ENCODE measurements at places on chromosomes 7 and 10.

DNA sequence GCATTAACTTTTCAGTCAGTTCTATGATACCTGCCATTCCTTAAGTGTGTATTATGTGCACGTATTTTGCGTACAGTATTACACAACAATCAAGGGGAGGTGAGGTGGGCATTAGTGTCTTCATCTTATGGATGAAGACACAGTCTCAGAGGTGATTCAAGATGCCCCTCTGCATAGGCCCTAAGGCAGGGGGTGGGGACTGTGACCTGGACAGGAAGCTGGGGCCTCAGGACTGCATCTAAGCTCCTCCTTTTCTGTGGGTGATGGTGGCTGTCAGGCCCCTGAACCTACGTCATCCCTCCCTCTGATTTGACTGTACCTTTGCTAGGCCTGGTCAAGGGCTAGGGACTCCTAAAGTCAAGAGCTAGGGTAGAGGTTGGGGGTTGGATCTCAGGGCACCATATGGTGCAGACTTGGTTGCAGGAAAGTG lies 38.9 kb downstream of the HK1 start:
- DNase-seq, result peak; percentile 44

GRCh38 chr7:7385421-7385820 lies 150.3 kb downstream of the COL28A1 start:
- DNase-seq, result no peak

GRCh38 chr10:63247771-63248170 lies 114.6 kb downstream of the NRBF2 start:
- DNase-seq, result no peak

DNA sequence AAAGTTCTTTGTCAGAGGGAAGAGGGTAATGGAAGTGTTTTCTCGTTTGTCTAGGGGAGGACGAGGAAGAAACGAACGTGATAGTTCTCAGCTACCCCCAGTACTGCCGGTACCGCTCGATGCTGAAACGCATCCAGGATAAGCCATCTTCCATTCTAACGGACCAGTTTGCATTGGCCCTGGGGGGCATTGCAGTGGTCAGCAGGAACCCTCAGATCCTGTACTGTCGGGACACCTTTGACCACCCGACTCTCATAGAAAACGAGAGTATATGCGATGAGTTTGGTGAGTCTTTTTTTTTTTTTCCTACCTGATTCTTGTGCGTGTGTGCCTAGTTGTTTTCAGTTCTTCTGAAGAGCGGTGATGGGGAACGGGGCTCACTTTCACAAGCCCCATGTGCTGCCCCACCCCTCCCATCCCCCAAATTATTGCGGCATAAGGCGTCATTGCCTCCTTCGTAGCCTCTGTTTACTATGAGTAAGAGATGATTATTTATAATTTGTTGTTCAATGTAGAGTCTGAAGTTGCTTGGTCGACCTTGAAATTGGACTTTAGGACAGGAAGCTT lies 98.6 kb downstream of the ARID5B start:
- DNase-seq, result no peak

DNA sequence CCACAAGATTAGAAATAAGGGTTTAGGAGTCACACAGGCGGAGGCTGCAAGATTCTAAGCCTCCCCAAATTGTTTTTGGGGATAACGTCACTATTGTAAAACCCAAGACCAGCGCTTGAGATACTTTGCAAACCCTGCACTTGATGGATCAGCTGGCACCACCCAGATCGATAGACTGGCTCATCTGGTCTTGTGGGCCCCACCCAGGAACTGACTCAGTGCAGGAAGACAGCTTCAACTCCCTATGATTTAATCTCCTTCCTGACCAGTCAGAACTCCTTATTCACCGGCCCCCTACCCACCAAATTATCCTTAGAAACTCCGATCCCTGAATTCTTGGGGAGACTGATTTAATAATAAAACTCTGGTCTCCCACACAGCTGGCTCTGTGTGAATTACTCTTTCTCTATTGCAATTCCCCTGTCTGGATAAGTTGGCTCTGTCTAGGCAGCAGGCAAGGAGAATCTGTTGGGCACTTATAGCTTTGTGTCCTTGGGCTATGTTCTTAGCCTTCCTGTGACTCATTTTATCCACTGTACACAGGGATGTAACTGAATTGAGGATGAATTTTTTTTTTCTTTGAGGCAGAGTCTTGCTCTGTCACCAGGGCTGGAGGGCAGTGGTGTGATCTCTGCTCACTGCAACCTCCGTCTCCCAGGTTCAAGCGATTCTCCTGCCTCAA lies 64.4 kb upstream of the CARD11 start:
- DNase-seq, result no peak

- DNase-seq, result no peak
Measured at GRCh38 chr10:96740579-96741281, 20.4 kb upstream of the PIK3AP1 start.

DNA sequence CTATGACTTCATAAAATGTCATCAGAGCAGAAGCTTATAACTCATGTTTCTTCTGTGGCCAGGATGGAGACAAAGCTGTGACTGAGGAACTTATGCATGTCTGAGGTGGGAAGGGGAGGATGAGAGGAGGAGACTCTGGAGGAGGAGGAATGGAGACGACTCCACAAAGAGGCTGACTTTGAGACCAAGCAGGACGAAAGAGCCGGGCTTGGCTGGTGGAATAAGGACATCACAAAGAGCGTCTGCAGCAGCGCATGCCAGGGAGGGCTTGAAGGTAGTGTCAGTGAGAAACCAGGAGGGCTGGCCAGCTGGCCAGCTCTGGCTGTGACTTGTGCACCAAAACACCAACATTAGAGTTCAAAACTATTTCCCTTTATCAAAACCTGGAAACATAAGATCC lies 6.1 kb upstream of the GDF2 start:
- DNase-seq, result no peak

- DNase-seq, result no peak
Measured at GRCh38 chr7:7922684-7923385, 45.8 kb upstream of the GLCCI1 start.

- peak; percentile 23 for DNase-seq
Measured at GRCh38 chr10:3902054-3902808, 117.2 kb upstream of the KLF6 start.

DNA sequence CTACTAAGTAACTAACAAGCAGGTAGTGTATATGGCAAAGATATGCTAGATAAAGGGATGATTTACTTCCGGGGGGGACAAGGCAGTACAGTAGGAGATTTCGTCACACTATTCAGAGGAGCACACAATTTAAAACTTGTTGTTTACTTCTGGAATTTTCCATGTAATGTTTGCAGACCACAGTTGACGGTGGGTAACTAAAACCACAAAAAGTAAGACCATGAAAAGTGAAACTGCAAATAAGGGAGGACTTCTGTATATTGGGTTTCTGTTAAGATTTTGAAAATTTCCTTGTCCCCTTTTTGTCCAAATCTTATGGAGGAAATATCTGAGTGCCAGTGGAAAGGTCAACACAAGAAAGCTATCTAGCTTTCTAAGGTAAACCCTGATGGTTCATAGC lies 170.0 kb downstream of the ELAPOR2 start:
- DNase-seq, result no peak

DNA sequence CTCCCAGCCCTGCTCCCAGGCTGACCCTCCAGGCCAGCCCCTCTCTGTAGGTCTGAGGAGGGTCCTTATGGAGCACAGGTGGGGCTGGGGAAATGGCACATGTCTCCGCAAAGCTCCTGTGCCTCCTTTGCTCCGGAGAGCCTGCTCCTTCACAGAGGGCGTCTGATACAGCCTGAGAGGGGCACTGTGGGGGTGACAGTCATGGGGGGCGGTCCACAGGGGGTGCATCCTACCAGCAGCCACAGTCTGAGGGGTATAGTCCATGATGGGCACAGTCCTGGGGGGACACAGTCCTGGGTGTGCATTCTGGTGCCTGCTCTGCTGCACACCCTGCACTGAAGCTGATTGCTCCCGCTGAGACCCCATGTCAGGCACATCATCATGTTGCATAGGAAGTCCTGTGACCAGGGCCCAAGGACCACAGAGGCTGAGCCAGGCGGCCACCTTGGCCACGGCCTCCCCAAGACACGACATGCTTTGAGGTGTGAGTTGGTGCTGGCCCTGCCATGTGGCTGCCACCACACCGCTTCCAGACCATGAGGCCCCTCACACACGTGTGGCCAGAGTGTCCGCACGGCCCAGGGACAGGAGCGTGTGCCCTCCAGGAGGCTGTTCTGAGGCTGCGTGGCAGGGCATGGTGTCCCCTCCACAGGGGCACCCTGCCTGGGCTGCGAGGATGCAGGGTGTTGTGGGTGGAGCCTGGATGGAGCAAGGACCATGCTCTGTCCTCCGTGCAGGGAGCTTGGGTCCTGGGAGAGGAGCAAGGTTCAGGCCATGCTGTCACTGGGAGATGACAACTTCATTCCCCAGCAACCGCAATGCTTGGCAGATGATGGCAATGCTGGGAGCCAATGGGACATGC lies 59.2 kb downstream of the PWWP2B start:
- no peak for DNase-seq

DNA sequence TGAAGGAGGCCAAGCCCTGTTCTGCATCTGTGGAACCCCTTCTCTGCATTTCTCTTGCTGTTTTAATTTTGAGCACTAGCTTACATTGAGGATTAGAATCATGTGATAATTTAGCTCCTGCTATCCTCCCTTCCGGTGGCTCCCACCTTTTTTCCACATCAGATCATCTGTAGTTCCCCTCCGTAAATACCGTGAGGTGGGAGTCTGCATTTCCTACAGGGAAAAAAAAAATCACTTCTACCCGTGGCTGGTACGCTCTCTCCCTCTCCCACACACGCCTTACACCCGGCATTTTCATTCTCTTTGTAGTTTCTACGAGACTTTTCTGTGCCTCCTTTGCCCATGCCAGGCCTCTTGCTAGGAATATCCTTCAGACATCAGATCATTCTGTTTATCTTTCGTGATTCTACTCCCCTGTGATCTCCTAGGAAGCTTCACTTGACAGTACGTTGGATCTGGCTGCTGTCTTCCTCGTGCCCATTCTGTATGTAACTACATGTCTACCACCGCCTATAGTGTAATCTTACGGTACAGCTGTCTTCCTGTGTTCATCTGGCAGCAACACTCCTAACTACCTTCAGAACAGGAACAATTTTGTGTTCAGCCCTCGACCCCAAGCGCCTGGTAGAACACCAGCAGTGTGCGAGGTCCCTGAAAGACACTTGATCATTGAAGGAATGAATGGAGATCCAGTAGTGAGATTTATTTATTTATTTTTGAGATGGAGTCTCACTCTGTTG lies 41.7 kb upstream of the OCM start:
- no peak for DNase-seq

DNA sequence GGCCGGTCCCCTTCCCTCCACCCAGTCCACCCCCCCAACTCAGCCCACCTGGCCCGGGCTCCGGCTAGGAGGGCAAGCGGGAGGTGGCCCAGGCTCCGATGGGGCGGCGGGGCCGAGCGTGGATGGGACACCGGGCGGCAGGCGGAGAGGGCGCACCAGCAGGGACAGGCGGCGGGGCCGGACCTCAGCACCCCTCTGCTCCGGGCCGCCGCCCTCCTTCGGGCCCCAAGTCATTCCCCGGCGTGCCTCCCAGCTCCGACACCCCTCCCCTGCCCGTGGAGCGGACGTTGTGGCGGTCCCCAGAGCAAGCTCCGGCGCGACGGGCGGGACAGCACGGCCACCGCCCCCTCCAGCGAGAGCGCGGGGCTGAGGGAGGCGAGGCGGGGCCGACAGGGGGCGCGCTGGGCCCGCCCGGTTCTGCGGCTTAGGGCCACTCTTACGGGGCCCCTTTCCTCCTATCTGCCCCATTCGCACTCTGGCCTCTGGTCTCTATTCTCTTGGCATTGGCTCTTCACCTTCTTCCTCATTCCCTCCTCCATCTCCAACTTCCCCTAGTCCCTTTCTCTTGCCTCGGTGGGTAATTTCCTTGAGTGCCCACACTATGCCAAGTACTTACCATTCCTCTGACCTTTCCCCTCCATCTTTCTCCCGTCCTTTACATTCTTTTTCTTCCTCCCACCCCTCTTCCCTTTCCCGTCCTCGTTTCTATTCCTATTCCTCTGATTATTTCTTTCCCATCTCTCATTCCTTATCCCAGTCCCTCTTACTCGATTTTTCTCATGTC lies 701 bp upstream of the GBX1 start:
- peak; percentile 74 for DNase-seq

DNA sequence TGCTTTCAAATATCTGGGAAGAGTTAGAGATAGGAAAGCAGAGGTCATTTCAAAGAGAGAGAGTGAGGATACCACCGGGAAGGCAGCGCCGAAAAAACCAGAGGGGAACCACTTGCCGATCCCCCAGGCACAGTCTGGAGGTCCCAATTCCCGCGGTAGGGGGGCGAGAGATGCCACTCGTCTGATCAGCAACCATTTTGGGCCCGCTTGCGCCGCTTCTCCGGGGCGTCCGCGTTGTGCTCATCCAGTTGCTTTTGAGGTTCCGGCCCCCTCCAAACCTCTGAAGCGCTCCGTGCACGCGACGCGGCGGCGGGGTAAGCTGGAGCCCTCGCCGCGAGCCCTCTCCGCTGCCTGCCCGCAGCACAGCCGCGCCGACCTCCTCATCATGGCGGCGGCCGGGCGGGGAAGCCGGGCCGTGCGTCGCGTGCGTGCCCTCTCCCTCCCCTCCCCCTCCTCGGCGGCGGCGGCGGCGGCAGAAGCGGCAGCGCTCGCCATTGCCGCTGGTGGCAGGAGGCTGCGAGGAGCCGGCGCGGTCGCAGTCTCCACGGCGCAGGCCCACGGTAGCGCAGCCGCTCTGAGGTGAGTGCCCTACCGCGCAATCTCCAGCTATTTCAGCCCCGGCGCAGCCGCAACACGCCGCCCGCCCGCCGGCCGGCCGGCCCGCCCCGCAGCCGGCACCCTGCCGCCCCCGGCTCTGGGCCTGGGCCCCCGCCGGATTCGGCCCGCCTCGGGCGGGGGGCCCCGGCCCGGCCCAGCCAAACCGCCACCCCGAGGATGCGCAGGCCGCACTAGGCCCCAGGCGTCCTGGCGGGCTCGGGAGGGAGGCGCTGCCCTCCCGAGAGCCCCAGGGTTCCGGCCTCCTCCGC lies at the start of gene NRF1:
Gene NRF1 (plus strand): TSS at position 475 of the 866 bp plus-strand sequence. CDS start 45,632 bp downstream, outside the sequence.
- peak; percentile 93 for DNase-seq

DNA sequence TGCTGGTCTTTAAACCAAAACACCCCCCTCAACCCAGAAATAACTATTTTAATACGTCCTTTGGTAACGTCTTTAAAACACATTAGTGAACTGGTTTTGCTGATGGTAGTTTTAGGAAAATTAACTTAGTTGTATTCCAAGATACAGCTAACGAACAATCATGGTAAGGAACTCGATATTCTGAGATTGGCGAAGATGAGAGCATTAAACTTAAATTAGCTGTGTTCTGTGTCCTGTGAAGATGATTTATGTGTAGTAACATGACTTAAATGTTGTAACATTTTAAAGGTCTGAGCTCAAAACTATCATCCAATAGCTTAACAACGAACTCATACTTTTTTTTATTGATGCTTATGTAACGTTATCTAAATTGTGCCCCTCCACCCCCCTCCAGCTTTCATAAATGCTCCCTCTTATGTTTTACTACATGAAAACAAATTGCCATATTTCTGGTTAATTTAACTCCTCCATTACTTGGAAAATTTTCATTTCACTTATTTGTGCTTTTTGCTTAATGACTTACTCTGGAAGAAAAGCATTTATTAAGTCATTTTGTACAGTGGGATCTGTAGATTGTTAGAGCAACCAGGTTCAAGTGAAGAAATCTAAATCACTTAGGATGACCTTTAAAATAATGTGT lies 1.7 kb downstream of the SDK1 start:
- DNase-seq, result no peak

Data from stimulated activated CD4-positive, alpha-beta T cell treated with anti-CD3 and anti-CD28 coated beads, Interleukin-15, amount 100 ng/mL, for 24 hours (primary cell).